Activated T-cell treated with anti-CD3 and anti-CD28 coated beads, Interleukin-2, amount 50 U/mL, for 48 hours (primary cell): ENCODE measurements at places on chromosomes 5 and 9.

DNA sequence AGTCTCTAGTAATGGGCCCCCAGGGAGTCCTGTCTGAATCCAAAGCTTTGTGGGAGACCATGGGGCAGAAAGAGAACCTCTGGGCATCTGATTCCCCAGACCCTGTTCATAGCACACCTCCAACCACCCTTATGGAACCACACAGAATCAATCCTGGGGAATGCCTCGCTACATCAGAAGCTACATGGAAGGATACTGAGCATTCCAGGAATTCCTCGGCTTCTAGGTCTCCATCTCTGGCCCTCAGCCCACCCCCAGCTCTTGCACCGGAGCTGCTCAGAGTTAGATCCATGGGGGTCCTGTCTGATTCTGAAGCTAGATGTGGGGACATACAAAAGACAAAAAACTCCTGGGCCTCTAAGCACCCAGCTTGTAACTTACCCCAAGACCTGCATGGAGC lies 28.4 kb downstream of the VCP start:
- DNase-seq, result no peak

- DNase-seq, result no peak
Measured at GRCh38 chr9:83707518-83707767, 315 bp downstream of the UBQLN1 start.

- DNase-seq, result no peak
Measured at GRCh38 chr9:4855841-4856240, 63.1 kb downstream of the RCL1 start.

GRCh38 chr9:110871736-110872135 lies 166.5 kb downstream of the LPAR1 start:
- DNase-seq, result no peak

DNA sequence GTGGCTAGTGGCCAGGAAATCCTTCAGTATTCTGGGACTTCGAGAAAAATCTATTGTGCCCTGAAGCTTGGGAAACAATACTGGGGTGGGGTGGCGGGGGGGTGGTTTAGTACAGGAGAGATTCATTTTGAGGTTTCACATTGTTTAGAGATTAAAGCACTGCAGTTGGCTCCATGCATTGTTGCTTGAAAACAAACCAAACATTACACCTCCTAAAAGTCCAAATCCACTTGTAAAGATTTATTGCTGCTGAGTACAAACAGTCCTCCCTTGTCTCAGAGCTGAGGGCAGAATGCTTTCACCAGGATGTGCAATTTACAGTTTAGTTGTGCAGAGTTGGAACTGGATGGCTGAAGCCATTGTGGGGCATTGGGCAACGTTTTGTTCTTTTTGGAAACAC lies 49.4 kb downstream of the GGTA1 start:
- DNase-seq, result no peak

- no peak for DNase-seq
Measured at GRCh38 chr5:63128761-63129160, 550.1 kb downstream of the LRRC70 start.

DNA sequence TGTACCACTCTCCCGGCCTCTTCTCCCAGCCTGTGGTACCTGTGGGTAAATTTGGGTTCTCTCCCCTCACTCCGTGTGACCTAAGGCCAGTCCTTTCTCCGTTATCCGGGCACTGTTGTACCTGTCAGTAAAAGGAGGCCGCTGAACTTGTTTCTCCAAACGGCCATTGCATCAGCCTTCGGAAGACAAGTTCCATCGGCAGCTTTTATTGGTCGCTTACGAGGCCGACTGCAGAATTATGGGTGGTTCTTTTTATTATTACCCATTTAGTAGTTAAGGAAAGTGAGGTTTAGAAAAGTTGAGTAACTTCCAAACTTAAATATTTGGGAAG lies 558 bp downstream of the GRPEL2 start:
- DNase-seq, result no peak

DNA sequence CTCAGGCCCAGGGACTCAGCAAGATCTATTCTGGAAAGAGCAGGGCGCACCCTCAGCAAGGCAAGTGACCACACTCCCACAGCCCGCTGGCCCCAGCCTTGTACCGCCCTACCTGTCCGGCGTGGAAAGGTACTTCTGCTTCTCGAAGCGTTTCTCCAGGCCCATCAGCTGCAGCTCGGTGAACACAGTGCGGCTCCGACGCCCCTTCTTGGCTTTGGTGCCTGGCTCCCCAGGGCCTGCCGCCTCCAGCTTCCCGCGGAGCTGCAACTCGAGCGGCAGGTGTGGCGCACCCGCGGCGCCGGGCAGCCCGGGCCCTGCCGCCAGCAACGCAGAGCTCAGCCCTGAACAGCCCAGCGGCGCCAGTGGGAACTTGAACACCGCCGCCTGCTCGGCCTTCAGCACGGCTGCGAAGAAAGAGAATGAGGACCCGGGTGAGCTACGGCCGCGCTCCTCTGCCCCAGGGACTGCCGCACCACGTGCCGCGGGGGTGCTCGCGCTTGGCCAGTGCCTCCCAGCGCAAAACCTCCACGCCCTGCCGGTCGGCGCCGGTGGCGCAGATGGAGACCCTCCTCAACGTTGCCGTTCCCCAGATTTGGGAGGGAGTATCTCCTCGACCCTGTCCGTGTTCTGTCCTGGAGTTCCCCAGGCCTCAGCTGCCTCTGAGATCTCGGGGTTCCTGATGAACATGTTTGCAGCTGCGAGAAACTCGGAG lies 2.2 kb downstream of the BARX1 start:
- no peak for DNase-seq

GRCh38 chr9:87746186-87746585 lies 20.3 kb downstream of the CTSL start:
- DNase-seq, result no peak

DNA sequence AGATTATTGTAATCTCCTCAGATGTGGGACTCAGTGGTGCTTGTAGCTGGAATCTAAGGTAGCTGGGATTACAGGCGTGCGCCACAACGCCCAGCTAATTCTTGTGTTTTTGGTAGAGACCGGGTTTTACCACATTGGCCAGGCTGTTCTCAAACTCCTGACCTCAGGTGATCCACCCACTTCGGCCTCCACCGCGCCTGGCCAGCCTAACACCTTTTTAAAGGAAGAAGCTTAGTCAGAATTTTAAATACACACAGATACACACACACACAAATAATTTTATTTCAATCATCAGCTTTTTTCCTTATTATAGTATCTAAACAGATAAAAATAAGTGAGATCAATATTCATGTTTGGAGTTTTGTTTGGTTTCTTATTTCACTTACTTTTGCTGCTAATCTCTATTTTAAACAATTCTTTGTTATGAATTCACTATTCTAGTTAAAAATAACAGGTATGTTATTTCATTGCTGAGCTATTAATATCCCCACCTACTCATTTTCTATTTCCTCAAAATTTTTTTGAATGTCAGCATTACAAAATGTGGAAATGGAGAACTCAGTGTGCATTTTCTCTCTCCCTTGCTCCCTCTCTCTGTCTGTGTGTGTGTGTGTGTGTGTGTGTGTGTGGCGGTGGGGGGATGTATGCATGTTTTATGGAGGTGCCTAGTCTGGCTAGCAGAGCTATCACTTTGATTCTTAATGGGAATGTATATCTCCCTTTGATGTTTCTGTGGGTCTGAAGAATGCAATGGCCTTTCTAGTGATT lies 960.6 kb upstream of the DMAC1 start:
- DNase-seq, result no peak
